Stimulated activated CD4-positive, alpha-beta T cell treated with anti-CD3 and anti-CD28 coated beads, Interleukin-12 subunit alpha, Interleukin-12 subunit beta, amount 100 ng/mL, for 4 hours (primary cell): ENCODE measurements at places on chromosomes 11 and 22.
A peak's percentile ranks its signal among the peaks of the same experiment; 100 is the strongest.

- DNase-seq = no peak
Measured at GRCh38 chr11:43443811-43444210, 85.1 kb downstream of the TTC17 start.

- no peak for DNase-seq
Measured at GRCh38 chr11:94494126-94494680, 419 bp downstream of the ANKRD49 start.

GRCh38 chr11:68053117-68053516, 14.3 kb downstream of the TCIRG1 start:
- DNase-seq = no peak

- peak; percentile 51 for DNase-seq
Measured at GRCh38 chr22:19962246-19962908, 20.8 kb upstream of the TXNRD2 start.

DNA sequence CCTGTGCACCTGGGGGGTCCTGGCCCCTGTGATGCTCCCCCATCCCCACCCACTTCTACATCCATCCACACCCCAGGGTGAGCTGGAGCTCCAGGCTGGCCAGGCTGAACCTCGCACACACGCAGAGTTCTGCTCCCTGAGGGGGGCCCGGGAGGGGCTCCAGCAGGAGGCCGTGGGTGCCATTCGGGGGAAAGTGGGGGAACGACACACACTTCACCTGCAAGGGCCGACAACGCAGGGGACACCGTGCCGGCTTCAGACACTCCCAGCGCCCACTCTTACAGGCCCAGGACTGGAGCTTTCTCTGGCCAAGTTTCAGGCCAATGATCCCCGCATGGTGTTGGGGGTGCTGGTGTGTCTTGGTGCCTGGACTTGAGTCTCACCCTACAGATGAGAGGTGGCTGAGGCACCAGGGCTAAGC, 20.0 kb upstream of the TALDO1 start:
- no peak for DNase-seq
